K562 (cell line): ENCODE measurements at places on chromosomes 5 and 9. TPM values are rescaled to one million over a fixed set of nuclear protein-coding genes. Genes with fewer than 3 reads are reported as not detected.

The SLC27A6 gene
- total RNA-seq, result 0.76 and 1.2 TPM in 2 replicates

The SH3GL2 gene
- not detected in 2 replicates for total RNA-seq

The PAIP1 gene
- total RNA-seq, result 94.5 and 102 TPM in 2 replicates

The ROR2 gene
- 33.6 and 33.8 TPM in 2 replicates for total RNA-seq

The ADAMTSL1 gene
- not detected in 2 replicates for total RNA-seq

The NIPSNAP3A gene
- total RNA-seq, result 30.3 and 34.9 TPM in 2 replicates

The PRR16 gene
- total RNA-seq, result 4.9 and 7.6 TPM in 2 replicates

The NUP188 gene
- total RNA-seq, result 123 and 135 TPM in 2 replicates

The WNK2 gene
- total RNA-seq, result 3.3 TPM in 2 replicates

The EMB gene
- total RNA-seq, result 0.27 and 0.31 TPM in 2 replicates

GRCh38 chr9:103471241-103471640 is 476.1 kb downstream of the CYLC2 start:
- DNase-seq, result no peak

DNA sequence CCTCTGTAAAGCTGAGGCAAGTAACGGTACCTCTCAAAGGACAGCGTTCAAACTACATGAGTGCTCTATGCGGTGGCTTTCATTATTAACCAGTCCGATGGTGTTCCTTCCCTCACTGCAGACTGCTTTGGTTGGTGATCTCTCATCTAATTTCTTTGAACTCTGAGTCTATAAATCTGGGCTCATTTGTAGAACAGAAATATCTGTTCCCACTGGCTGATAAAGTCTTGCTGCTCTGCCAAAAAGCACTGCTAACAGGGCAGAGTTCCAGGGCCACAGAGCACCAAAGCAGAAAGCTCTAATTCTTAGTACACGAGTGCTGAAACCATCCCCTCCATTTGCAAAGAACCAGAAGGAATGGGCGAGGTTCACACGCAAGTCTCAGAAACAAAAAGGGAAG is 81.9 kb downstream of the MED27 start:
- no peak for DNase-seq

- DNase-seq, result no peak
Observed at GRCh38 chr9:81560851-81561732, 128.3 kb downstream of the TLE1 start.

DNA sequence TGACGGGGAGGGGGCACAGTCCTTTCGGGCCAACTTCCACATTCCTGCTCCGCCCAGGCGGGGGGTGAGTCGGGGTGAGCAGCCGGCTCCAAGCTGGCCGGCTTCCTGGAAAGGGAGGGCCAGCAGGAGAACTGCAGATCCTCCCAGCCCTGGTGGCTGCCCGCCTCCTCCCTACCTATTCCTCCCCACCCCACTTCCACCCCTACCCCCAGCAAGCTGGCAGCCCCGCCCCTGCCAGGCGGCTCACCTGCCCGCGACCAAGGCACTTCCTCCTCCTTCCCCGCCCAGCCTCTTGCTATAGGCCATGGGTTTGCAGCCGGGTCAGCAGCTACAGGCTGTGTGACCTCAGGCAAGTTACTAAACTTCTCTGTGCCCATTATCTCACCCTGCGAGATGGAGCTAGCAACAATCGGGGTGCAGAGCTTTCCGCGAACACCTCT is 5.6 kb upstream of the IRF1 start:
- DNase-seq, result peak; percentile 88

- DNase-seq, result no peak
Observed at GRCh38 chr5:15001517-15001916, 129.9 kb upstream of the ANKH start.

- no peak for DNase-seq
Observed at GRCh38 chr5:126973193-126973592, 57.2 kb downstream of the MARCHF3 start.

- DNase-seq, result no peak
Observed at GRCh38 chr5:80825786-80826460, 134.2 kb upstream of the RASGRF2 start.

DNA sequence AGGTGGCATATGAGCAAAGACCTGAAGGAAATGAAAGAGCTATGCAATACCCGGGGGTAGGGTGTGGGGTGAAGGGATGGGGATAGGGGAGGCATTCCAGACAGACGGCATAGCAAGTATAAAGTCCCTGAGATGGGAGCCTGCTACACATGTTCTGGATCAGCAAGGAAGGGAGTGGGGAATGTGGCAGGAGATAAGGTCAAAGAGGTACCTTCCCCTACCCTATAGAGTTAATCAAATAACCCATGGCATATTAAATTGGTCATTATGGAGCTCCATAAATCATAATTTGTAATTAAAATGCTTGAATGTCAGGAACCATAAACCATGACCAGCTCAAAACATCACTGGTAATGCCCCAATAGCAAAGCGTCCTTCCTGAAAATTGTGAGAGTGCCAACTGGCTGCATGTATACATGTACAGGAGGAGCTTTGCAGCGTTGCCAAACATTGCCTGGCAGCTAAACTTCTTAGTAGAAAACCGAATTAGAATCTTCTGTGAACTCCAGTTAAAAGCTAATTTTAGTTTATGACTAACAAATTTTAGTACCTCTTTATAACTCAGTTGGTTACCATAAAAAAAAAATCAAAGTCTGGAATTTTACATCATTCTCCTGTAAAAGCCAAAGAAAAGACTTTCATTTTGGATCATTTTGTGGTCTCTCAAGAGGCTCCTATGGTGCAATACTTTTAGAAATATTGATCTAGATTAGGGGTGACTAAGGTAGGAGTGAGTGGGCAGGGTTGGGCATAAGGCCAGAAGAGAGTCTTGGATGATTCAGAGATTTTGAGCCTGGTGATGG is 4.7 kb downstream of the DNAI1 start:
- DNase-seq, result no peak

DNA sequence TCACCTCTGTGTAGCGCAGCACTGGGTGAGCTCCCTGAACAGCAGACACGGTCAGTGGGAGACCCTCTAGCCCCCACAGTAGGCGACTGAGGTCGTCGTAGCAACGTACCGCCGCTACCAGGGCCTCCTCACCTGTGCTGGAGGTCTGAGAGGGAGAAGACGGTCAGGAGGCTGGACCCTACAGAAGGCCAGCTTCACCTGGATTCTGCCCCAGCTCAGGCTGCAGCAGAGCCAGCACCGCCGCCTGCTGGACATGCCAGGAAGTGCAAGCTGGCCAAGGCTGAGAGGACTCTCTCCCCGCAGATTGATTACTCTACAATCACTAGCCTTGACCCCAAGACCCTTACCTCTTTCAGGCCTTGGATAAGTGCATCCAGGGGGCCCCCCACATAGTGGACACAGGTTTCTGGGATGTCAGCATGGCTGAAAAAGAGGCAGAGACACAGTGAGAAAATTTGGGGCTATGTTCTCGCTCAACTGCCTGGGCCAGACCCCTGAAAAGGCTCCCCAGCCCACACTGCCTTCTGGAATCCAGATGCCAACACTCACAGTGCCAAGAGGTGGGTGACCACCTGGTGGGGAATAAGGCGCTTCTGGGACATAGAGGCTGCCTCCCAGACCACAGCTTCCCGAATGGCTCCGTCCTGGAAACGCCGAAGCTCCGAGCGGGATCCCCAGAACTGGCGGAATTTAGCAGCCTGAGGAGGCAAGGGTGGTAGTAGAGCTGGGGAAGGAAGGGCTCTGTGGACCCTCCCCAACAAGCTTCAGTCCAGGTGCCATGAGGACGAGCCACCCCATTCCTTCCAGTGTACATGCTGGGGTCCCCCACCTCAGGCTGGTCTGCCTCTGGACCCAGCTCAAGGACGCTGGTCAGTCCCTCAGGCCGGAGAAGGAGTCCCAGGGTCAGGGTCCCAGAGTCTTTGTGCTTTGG is 6.9 kb downstream of the NOL6 start:
- peak; percentile 64 for DNase-seq

DNA sequence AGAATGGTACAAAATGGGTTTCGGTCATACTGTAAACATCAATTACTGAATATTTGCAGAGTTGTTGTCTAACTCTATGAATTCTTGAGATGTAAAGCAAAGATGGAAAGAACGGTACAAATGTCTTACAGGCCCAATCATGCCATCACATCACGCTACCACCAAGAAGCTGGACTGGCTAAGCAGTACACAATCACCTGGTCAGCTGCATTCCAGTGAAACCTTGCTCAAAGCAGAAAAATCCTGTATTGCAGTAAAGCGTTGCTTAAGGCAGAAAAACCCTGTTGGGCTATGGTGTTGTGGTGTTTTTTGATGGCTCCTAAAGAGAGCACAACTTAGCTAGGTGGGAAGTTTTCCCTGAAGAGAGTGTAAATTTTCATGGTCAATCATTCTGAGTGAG is 112.6 kb upstream of the RASA1 start:
- no peak for DNase-seq

GRCh38 chr9:83327323-83327722 is 210.9 kb downstream of the FRMD3 start:
- DNase-seq, result no peak

DNA sequence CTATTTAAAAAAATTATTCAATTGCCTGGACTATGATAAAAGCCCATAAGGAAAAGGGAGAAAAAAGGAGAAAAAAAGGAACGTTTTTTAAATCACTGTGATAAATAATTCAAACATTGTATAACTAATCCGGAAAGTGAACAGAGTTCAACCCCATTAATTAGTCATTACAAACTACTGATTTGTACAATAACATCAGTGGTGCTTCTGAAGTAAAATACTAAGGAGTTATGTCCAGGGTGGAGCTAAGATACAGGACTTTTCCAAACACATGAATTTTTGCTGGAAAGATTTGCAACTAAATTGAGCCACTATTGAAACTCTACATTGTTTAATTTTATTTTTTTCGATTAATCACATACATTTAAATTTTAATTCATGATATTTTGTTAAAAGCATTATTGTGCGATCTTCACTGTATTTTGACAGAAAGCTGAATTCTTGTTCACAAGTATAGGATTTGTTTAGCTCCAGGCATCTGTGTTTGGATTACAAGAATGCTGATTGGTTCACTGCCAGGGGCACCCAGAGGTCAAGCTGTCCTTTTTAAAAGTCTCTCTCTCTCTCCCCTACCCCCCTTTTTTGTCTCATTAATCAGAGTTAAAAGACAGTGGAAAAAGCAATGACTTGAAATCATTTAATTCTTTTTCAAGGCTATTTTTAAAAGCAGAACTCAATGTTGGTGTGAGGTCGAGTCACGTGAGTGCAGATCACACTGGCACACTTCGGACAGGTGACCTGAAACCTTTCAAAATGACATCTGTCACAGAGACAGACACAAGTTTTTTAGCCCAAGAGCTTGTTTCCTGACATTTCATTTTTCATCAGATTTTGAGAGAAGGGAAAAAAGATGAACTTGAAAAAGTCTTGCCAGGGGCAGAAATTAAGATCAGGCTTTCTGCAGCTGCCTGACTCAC is 387.3 kb downstream of the NR2F1-AS1 start:
- no peak for DNase-seq

- DNase-seq, result no peak
Observed at GRCh38 chr5:118889165-118889564, 99.2 kb downstream of the DTWD2 start.

- DNase-seq, result no peak
Observed at GRCh38 chr5:162817364-162817763, 620.0 kb upstream of the CCNG1 start.

DNA sequence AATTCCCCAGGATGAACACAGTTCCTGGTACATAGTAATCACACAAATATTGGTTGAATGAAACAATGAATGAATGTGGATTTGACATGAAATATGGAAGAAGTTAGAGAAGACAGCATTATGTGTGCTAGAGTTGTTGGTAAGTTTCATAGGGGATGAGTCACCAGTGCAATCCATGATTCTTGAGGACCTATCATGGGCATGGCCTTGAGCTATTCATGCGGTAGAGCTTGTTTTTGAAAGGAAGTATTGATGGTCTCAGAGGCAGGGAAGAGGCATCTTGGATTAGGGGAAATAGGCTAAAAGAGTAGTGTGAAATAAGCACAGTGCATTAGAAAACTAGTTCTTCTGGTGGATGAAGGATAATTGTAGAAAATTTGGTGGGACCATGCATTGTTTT is 22.1 kb downstream of the SPATA31D1 start:
- no peak for DNase-seq

DNA sequence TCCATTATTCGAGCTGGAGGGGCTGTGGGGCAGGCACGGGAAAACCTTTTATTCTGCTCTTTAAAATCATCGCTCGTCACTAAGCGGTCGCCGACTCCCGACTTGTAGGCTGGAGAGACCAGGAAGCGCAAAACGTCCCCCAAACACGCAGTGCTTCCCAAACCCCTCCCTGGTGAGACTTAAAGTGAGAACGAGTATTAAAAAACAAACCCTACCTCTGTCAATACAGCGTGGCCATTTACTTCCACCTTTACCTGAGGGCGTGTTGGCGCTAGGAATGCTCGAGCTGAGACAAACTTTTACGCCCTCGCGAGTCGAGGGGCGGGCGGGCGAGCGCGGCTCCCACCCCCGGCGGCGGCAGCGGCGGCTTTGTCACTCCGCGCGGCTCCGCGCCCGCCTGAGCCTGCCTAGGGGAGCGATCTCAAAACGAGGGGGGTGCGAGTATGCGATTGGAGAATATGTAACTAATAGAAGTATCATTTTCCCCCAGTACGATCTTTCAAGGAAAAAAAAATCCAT is at the start of gene NR2F1-AS1:
TSS of gene NR2F1-AS1 (minus strand) at position 293 of the 519 bp plus-strand sequence.
- DNase-seq, result no peak

DNA sequence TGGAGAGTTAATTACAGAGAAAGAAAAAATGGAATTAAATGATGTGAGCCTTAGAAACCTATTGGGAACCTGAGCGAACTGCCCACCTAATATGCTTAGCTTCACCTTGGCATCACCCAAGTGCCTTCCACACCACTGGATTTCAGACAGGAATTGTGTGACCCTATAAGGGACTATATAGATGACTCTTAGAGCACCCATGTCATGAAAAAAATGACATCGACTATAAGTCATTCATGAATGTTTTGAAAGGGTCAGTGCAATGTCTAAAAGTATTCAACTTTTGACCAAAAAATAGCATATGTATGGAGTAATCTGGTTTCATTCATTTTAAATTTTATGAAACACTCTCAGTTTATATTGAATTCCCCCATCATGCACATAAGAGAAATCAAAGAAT is 81.6 kb upstream of the PRRC1 start:
- DNase-seq, result no peak

DNA sequence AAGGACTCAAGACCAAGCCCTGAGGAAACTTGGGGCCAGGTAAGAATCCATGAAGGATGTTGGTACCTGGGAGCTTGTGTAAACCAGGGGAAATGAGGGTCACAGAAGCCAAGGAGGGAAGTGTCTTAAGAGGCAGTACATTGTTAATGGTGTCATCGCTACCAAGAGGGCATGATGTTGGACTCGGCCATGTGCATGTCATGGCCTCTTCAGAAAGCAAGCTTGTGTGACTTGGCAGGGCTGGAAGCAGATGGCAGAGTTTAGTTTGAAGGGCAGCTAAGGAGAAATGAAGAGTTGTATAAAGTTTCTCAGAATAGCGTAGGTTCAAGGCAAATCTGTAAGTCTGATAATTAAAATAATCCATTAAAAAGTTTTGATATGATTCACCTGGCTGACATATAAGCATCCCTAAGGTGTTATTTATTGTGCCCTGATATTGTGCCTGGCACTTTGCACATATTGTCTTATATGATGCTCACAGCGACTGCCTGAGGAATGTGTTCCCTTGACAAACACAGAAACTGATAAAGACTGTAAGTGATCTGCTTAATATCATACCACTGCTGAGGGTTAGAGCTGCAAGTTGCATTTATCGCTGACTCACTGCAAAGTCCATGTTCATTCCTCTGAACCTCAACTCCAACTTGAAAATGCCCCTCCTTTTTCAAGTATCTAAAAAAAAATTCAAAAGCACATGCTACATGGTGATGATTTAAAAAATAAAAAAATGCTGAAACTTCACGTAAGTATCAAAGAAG is 81.3 kb upstream of the PTPN3 start:
- no peak for DNase-seq
